ENCODE measurements at places on chromosomes 5 and 9.

DNA sequence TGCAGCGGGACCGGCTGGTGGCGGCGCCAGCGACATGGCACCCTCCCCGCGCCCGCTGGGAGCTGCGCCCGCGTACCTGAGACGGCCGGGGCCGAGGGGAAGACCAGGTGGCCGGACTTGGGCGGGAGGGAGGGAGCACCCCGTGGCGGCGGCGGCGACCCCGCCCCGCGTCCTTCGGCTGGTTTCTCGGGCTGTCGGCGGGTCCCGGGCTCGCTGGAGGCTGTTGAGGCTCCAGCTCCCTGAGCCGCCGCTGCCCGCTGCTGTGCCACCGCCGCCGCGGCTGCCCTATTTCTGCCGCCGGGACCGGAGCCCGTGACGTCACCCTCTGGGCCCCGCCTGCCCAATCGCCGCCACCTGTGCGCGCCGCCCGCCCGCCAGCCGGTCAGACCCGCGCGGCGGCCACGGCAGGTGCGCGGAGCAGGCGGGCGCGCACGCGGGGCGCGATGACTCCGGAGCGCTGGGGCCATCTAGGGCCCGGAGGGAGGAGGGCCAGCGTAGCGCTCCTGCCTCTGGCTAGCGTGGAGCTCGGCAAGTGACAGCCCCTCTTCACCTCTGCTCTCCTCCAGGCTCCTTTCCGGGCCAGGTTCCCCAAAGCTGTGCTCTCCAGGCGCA is at the start of gene FSTL4:
TSS of gene FSTL4 (minus strand) at position 293 of the 612 bp plus-strand sequence.
- peak; percentile 31 for DNase-seq

DNA sequence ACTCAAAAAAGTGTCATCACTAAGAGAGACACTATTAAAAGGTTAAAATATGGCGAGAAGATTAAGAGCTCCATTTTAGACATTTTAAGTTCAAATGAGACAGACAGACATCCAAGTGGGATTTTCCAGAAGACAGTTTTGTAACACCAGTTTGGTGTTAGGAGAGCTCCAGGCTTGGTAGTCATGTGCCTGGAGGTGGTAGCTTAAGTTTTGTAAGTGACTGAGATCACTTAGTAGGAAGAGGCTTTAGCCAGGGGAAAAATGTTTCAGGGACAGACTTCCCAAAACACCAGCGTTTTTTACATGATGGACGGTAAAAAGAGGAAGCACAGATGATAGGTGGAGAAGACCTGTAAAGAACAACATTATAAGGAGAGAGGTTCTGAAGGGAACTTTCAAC is 150.3 kb downstream of the GIN1 start:
- DNase-seq: no peak

DNA sequence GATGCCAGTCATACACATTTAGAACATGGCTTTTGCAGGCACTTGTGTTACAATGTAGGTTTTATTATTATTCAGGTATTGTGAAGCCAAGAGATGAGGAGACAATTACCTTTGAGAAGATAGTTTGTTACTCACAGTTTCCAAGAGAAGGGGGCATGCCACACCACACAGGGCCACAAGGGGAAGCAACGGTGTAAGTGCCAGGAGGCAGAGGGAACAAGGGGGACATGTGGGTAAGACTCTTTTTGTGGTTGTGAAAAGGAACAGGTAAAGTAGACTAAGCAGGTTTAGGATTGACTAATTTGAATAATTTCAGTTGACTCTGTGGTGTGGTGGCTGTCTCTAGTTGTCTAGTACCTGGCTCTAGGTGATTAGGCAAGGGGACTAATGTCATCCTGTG is 191.2 kb downstream of the TRPM6 start:
- no peak for DNase-seq

GRCh38 chr5:36089989-36090388 is 23.3 kb upstream of the UGT3A2 start:
- no peak for DNase-seq

DNA sequence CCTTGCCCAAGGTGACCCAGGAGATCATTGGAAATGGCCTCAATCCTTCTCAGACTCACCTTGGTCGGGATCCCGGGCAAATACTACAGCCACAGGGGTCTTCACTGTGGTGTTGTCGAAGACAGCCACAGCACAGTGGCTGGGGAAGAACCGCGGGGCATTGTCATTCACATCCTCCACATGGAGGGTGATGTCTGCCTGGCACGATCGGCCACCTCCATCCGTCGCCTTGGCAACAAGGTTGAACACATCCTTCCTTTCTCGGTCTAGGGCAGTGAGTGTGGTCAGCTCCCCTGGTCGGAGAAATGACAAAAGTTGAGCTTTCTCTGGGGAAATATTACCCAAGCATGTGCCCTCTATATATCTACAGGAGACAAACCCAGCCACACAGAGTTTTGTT is 56.8 kb downstream of the FAT2 start:
- DNase-seq: no peak

Data from stimulated activated CD4-positive, alpha-beta T cell treated with anti-CD3 and anti-CD28 coated beads, Interleukin-12 subunit alpha, Interleukin-12 subunit beta, amount 100 ng/mL, for 24 hours (primary cell).